ENCODE measurements at places on chromosomes 5 and 9.

- no peak for DNase-seq
Measured at GRCh38 chr9:137899551-137900360, 22.2 kb downstream of the CACNA1B start.

DNA sequence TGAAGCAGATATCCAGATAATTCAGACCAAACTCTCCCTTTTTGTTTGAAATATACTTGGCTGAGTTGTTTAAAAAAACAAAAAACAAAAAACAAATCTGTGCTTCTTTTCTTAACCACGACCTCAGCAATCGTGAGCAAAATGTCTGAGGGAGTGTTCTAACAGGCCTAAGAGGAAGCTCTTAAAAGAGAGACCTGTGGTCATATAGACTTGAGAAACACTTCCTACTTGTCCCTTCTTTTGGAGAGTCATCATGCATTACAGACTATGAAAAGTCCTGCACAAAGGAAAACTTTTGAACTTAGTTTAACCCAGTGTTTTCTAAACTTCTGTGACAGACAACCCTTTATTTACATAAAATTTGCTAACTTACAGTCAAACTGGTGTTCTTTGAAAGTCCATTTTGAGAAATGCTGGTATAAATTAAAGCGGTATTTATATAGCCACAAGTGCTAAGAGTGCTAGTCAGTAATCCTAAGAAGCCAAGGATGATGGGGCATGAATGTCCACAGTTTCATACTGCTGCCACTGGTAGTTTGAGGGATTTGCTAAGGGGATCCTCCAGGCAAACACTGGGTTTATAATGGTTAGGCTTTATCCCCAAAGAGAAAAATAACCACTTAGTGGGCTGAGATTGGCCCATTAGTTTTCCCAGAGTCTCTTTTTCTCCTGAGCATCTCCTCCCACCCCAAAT, 199.8 kb downstream of the LRRC70 start:
- peak; percentile 9 for DNase-seq

- no peak for DNase-seq
Measured at GRCh38 chr5:172178301-172178987, 9.6 kb downstream of the STK10 start.

DNA sequence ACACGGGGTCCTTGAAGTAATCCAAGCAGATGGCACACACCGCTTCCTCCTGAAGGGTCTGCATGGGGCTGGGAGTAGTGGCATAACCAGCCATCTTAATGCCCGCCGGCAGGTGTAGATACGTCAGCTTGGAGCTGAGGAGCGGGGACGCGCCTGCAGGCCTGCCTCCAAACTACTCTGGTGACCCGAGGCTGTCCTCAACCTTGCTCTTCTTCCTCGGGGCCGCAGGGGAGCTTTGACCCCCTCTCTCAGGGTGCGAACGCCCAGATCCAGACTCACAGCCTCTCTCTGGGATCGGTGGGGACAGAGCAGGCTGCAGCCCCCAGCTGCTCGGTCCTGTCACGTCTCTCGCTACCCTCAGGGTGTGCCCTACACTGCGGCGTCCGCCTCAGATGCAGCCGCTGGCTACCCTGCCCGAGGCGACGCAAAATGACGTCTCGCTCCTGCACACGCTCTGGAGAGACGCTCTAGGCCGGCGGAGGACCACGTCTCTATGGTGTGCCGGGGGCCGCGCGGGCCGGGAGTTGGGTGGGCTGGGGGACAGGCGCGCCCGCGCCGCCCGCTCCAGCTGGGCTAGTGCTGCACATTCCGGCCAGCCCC, at the start of gene TRIM52:
TRIM52 (minus strand) TSS at position 424 of the 600 bp plus-strand sequence; CDS start at position 94, 330 bp downstream.
- DNase-seq, result peak; percentile 90

GRCh38 chr9:125525921-125526631, 180.9 kb downstream of the MAPKAP1 start:
- no peak for DNase-seq

DNA sequence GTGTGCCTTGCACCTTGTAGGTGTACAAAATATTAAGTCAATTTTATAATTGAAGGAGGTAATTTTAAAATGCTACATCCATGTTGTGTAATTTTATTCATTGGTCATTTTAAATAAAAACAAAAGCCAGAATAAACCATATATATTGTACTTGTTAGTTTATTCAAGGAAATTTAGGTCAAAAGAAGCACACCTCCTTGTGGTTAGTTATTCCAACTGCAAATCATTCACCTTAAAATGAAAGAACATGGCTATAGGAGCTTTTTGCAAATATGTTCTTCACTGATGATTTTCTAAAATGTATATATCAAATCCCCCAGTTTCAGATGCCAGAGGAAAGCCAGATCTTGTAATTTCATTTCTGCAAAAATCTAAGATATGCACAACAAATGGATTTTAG, 5.4 kb upstream of the MOCS2 start:
- no peak for DNase-seq

GRCh38 chr5:97923496-97923895, 740.4 kb upstream of the RIOK2 start:
- no peak for DNase-seq

DNA sequence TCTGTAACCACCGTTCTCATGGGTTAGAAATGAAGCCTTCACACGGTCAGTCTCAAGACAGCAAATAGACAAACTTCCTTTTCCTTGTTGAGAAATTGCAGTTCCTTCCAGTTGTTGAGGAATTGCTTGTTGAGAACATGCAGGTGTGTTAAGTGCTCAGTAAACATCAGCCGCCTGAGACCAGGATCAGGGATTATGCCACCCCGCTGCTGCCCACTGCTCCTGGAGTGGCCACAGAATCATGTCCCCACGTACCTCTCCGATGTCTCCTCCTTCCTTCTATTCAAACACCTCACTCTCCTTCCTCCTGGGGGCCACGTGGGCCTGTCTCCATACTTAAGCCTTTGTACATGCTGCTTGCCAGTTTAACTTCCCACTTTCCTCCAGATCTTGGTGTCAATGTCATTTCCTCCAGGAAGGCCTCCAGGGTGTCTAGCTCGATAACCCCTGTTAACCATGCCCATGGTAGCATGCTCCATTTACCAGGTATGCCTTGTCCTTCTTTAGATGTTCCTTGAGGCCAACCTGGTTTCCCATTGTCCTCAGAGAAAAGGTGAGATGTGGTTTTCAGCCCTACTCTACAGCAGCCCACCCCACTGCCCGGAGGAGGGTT, 33.8 kb upstream of the RPL26L1 start:
- DNase-seq, result no peak

- no peak for DNase-seq
Measured at GRCh38 chr5:30804739-30805505, 388.6 kb upstream of the CDH6 start.

Measured in putamen (tissue), 1 donor.